Fibroblast of the aortic adventitia (primary cell): ENCODE measurements at places on chromosomes 7 and 10.

DNA sequence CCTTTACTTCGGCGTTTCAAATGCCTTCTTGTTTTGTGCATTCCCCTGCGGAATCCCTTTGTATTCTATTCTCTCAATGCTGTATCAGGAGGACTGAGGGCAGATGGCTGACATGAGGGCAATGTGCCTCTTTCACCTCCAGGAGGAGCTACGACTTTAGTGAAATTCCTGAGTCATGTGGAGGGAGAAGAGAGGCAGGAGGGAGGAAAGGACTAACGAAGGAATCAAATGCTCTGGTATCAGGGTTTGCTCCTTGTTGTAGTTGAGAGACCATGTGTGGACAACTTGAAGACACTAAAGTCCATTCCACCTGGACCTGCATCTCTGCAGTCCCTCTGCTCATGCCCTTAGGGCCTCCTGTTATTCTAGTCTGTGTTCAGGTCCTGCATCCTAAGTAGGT lies 40.2 kb upstream of the PRSS58 start:
- DNase-seq = no peak

- DNase-seq = no peak
Observed at GRCh38 chr10:8133146-8133545, 78.7 kb downstream of the GATA3 start.

GRCh38 chr10:44619521-44619920 lies 234.6 kb upstream of the CXCL12 start:
- no peak for DNase-seq

DNA sequence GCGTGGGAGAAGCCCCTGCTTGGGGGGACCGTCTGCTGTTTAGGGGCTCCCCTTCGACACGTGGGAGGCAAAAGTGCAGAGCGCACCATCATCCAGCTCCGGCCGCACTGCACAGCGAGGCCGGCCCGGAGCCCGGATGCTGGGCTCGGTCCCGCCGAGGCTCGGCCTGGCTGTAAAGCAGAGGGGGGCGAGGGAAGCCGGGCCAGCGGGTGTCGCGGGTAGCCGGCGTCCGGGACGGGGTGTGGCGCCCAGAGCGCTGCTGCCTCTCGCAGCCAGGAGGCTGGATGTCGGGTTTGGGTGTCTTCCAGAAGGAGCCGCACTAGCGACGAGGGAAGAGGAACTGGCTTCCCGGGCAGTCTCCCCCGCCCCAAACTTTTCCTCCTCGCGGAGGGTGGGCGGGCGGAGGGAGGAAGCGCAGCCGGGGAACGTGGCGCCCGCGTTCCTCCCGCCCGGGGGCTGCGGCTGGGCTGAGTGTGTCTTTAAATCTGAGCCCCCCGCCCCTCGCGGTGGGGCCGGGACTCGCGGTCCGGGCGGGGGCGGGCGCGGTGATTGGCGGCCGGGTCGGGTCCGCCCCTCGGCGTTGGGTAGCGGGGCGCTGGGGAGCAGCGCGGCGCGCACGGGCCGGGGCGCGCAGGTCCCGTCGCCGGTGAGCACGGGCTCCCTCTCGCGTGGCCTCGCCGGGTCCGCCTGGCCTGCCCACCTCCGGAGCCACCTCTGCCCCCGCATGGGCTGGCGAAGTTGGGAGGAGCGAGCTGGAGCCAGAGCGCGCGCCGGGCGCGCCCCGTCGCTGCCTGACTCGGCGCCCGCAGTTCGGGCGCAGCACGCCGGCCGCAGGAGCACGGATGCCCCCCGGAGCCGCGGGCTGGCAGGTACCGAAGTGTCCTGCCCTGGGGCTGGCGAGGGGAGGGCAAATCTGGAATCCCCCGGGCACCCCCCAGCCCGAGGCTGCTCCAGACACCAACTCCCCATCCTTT lies at the start of gene PALD1:
PALD1 (plus strand) TSS at position 577 of the 974 bp plus-strand sequence. CDS start 47,185 bp downstream, outside the sequence.
- DNase-seq = peak; percentile 10

DNA sequence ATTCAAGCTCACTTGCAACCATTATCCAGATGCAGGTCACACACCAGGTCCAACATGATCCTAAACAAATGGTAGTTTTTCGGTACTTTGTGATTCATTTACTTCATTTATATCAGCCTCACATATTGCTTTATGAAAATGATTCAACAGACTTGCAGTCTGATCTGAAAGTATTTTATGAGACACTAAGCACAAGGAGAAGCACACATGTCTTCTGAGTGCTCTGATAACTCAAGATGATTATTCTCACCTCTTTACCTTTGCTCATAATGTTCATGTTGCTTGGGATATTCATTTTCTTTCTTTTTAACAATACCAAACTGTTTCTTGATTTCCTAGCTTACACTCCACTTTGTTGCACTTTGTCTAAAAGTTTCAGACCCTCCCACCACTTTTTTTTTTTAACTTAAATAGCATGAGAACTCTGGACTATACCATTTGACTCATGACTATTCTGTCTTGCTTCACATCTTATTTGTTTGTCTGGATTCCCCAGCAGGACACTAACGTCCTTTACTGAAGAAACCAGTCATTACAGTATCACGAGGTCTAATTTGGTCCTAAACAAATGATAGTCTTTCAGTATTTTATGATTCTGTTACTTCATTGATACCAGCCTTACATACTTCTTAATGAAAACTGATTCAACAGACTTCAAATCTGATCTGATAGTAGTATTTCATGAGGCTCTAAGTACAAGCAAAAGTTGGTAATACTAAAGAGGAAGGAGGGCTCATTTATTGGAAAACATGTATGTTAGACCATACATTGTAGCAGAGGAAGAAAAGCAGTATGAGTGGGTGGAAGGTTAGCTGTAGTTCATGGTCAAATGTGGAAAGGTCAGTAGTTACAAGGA lies 171.8 kb upstream of the AHR start:
- no peak for DNase-seq

DNA sequence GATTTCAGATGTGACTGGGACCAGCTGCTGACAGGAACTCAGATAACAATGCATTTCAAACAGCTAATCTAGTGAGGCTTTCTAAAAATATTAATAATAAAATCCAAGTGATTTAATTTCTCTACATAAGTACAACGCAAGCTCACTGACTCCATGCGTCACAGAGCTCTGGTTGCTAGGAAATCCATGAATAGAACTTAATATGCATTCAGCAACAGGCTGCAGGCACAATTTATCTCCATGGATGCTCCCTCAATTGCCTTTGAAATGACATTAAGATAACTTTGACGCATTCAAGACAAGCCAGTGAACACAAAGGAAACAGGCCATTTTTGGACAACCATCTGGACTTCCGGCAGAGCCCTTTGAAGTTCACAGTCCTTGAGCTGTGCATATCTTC lies 118.7 kb upstream of the COL1A2 start:
- DNase-seq = no peak

DNA sequence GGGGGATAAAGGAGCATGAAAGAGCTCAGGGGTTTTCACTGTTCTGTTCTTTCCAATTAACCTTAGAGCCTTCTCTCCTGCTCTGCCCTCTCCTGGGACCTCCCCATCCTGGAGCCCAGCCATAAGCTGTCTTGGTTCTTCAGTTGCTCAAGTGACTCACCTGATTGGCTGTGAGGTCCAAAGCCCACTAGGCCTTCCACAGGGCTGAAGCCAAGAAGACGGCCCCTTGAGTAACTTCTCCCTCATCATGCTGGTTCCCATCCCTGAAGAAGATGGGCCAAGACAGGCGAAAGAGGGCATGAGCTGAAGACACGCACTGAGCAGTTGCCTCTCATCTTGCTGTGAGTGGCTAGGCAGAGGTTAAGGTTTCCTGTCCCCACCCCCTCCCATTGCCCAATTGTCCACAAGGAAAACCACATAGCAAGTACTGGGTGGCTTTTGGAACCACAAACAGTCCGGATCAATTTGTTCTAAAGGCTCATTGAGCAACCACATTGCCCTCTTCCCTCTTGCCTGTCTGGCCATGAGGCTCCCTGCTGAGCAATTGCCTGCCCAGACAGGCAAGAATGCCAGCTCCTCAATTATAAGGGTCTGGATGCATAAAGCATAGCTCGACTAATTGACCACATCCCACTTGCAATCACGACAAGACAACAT lies 43.9 kb upstream of the GPAM start:
- DNase-seq = peak; percentile 64

DNA sequence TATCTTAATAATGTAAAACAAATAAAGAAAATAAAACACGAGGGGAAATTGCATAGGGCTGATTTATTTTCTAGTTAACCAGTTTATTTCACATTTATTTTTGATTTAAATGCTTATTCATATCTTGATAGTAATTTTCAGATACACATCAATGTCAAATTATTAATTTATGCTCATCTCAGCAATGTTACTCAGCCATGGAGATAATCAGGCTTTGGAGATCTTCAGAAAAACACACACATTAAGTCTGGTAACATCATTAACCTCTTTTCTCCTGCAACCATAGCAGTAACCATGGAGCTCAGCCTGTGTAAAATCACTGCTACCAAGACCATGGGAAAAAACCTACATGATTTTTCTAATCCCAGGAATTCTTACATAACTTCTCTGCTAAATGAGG lies 31.9 kb upstream of the TBX20 start:
- DNase-seq = no peak

DNA sequence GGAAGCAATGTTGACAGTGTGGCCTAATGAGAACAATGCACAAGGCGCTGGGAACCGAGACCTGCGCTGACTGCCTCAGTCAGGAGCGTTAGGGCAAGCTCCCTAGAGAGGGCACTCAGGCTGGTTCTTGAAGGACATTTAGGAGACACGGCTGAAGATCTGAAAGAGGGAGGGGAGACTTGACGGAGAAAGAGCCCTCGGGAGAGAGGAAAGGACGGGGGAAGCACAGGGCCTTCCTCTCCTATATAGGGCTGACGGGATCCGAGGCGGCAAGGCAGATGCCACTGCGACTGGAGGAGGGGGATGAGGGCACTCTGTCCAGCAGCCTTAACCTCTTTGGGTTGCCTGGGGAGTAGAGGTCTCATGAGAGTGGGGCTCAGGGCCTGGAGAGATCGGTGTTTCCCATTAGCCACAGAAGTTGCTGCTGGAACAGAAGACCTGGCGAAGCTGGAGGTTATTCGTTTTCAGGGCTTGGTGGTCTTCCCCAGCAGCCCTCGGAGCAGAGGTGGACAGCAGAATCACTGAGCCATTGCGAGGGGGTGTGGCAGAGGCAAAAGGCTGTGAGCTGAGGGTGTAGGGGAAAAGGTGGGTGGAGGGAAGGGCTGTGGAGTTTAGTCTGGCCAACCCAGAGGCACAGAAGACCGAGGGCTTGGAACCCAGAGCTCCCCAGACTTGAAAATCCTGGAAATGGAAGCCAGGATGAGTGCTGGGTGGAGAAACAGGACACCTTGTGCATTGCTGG lies 36.0 kb downstream of the CLEC2L start:
- no peak for DNase-seq

DNA sequence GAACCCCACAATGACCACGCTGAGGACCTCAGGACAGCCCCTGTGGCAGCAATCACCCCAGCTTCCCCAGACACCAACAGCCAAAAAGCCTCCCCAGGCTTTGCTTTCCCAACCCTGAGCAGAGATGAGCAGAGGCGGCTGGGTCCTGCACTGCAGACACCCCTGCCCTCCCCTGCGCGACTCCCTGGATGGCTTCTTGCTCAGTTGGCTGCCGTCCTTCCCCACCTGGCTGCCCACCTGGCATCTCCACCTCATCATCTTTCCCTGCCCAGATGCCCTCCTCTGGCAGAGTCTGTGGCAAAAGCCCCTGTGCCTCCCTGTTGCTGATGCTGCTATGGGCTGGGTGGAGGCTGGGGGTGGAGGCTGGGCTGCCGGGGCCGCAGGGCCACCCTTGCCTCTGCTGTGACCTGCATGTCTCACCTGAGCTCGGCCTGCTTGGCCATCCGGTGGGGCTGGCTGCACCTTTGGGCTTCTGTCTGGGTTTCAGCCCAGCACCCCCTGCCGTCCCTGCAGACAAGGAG lies 567.7 kb downstream of the TCERG1L start:
- DNase-seq = no peak

- peak; percentile 8 for DNase-seq
Observed at GRCh38 chr10:57952741-57953140, 315.0 kb downstream of the IPMK start.

GRCh38 chr10:132753596-132753995 lies 32.4 kb downstream of the NKX6-2 start:
- DNase-seq = no peak

GRCh38 chr7:95421847-95422444 lies 12.9 kb downstream of the PON2 start:
- no peak for DNase-seq

GRCh38 chr7:81447351-81447952 lies 322.4 kb downstream of the HGF start:
- peak; percentile 83 for DNase-seq

GRCh38 chr7:24340727-24341126 lies 56.7 kb downstream of the NPY start:
- DNase-seq = no peak

- DNase-seq = no peak
Observed at GRCh38 chr7:32535162-32535702, 39.9 kb downstream of the AVL9 start.
